ENCODE measurements at places on chromosomes 7 and 10.

- DNase-seq = no peak
These were observed 117.2 kb downstream of the PIP4K2A start for GRCh38 chr10:22597138-22597537.

GRCh38 chr10:69650589-69651261 lies 20.7 kb downstream of the FAM241B start:
- DNase-seq = no peak

DNA sequence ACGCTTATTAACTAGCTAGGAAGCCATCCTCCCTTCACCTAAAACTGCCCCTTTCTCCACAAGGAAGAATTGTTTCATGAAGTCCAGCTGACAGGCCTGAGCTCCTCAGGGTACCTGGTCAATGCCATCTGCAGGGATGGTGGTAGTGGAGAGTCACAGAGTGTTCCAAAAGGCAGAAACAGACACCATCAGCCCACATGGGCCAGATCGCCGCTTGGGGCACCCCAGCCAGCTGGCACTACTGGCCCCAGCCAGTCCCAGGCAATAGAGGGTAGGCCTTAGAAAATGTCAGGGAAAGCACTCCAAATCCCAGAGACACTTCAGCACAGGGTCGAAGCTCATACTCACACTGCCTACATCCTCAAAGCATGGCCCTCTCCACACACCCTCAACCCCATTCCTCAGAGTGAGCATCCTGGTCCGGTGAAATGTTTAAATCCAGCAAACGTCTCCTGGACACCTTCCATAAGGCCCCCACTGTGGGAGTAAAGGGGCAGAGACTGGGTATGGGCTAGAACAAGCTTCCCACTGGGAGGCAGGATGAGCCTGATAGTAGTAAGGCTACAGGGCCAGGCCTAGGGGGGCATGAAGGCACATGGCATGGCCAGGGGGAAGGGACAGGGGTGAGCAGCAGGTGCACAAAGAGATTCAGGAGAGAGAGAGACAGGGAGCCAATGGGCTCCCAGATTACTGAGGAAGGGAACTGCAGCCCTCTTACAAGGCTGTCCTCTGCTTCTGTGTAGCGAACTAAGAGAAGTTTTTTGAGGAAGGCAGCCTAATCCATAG lies 1.9 kb downstream of the LRRC20 start:
- DNase-seq = no peak

DNA sequence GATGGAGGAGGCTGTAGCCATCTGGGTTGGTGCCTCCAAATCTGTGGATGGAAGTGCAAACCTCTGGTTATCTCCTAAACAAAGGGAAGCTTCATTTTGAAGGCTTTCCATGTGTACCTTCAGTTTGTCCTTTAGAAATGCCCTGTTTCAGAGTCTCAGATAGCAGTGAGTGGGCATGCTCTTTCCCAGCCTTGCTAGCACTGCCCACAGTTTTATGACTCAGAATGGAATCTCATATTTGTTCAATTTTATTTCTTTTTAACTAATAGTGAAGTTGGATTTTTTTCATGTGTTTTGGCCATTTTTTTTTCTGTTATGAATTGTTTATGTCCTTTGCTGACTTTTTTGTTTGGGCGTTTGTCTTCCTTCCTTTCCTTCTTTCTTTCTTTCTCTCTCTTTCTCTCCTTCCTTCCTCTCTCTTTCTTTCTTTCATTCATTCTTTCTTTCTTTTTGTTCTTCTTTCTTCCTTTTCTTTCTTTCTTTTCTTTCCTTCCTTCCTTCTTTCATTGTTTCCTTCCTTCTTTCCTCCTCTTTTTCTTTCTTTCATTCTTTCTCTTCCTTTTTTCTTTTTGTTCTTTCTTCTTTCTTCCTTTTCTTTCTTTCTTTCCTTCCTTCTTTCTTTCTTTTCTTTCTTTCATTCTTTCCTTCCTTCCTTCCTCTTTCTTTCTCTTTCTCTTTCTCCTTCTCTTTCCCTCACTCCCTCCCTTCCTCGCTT lies 25.6 kb downstream of the PRF1 start:
- DNase-seq = no peak

GRCh38 chr7:12722136-12722535 lies 34.7 kb downstream of the ARL4A start:
- no peak for DNase-seq

- no peak for DNase-seq
These were observed 281.7 kb downstream of the FRMD4A start for GRCh38 chr10:14048930-14049613.
